Right lobe of liver (tissue), 6 donors: ENCODE measurements at places on chromosomes 4 and X. TPM values are rescaled to one million over a fixed set of nuclear protein-coding genes. Genes with fewer than 3 reads are reported as not detected.

DNA sequence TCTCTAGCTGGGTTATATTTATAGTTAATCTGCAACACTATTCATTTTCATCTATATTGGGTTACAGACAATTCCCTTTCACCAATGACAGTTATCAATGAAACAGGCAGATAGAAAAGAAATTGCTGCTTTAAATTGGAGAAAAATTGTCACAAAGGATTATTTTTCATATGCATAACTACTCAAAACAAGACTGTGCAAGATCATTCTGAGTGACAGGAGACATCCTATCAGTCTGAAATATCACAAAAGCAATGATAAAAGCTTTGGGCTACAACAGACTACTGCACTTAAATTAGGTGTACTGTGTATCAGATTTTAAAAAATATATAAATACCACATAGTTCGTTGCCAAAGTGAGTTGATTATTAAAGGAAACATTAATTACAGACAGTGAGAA lies 722.6 kb downstream of the ARAP2 start:
- DNase-seq = no peak

ZMAT1 gene
- 4.1 TPM for total RNA-seq

- no peak for DNase-seq
Observed at GRCh38 chr4:129176864-129177263, 80.9 kb downstream of the C4orf33 start.

DNA sequence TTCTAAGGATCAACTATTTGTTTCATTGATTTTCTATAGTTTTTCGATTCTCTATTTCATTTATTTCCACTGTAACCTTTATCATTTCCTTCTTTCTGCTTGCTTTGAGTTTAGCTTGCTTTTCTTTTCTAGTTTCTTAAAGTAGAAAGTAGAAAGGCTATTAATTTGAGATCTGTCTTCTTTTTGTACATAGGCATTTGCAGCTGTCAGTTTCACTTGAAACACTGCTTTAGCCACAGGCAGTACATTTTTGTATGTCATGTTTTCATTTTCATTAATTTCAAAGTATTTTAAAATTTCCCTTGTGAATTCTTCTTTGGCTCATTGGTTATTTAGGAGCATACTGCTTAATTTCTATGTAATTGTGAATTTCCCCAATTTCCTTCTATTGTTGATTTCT lies 152.2 kb downstream of the SH3KBP1 start:
- no peak for DNase-seq

DNA sequence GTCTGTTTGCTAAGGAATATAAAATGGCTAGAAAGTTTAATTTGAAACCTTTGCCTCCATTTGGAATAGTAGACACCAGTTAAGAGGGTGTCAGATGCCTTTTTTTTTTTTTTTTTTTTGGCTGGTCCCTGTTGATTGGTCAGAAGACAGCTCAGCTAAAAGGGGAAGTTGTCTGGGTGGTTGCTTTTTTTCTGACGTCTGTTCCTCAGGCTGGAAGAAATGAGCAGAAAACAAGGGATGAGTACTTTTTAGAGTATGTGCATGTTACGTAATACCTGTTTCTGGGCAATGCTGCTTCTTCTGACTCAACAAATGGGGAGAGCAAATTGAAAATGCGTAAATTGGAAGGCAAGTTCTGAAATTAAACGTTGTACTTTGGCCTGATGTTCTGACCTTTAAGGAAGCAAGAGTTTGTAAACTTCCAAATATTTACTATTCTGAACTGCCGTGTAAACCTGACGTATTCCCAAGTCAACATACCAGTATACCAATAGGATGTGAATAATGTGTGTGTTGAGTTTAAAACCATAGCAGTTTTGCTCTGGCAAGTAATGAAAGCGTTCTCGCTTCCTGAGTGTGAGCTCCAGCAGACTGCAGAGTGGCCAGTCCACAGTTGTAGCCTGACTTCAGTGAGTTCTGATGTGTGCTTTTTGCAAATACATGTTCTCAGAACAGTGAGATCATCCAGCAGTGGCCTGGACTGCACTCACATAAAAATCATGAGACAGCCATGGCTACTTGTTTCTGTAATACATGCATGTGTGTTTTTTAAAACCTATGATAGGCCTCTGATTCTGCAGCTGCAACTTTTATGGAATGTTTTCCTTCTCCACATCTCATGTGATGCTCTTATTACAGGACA lies 1.7 kb downstream of the SAT1 start:
- DNase-seq = no peak

DNA sequence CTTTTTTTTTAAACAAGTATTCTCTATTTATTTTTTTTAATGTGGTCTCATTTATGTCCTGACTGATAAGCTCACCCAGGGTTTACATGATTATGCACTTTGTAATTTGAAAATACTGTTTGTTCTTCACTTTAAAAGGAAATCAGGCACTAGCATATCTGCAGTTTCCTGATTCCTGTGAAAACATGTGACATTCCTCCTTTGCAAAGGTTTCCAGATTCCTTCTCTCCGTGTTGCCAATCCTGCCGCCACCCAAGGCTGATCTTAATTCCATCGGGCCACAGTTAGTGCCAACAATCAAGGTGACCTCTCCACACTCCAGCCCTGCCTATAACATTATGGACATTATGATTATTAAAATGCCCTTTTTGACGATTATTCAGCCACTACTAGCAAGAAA lies 225.4 kb downstream of the PCDH7 start:
- no peak for DNase-seq

ATP5ME gene
- 171 TPM for total RNA-seq
